ENCODE measurements at places on chromosomes 7 and 10.

DNA sequence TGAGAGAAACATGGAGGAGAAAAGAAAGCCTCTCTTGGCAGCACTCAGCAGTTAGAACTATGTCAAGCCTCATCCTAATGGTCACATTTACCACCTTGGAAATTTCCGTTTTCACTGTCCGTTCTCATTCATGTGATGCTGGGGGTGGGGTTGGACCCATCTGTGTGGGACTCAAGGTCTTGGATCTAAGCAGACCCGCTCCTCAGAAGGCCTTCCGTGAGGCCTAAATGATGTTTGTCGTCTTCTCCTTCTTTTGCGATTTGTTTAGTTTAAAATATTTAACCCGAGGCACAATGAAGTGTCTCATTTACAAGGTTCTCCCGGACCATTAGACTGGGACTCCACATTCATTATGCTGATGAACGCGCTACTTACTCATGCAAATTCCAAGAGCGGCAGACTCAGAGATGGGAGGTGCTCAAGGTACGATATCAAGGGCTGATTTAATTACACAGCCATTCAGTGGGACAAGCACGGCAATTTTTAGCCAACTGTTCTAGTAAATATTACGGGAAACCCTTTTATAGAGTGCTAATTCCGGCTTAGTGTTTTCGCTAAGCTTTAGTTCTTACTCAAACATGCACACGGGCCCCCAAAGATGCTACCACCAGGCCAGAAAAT, 109.1 kb upstream of the EFCAB10 start:
- DNase-seq = no peak

- no peak for DNase-seq
These were observed 221.9 kb downstream of the EBF3 start for GRCh38 chr10:129741978-129742741.

- DNase-seq = no peak
These were observed 101.3 kb downstream of the MDFIC start for GRCh38 chr7:115023219-115023618.

DNA sequence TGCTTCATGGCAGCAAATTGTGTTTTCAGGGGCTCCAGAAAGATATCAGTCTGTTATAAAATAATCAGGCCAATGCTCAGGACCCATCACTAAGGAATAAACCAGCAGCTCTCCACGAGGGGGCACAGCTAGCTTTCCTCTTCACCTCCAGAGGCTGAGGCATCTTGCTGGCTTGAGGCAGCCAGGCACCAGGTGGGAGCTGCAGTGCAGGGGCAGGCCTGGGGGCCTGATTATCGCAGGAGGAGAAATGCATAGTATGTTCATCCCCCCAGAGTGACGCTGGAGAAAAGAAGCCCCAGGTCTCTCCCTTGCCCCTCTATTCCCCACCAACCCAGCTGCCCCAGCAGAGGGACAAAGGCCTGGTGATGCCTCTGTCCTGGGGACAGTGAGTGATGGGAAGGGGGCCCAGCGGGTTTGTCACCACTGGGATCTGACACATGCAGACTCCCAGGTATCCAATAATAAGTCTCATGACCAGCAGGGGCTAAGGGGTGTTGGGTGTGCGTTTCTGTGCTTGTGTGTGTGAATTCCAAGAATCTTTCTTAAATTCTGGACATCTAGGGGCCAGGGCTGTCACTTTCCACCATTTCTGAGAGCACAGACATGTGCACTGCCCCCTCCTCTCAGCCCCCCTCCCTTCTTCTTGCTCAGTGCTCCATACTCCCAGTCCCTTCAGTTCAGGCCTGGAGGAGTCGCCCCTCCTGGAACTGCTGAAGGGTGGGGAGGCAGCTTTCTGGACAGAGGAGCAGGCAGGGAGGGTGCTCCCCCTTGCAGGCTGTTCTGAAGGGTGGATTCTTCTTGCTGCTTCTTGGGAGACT, 128.1 kb upstream of the FAM20C start:
- no peak for DNase-seq

DNA sequence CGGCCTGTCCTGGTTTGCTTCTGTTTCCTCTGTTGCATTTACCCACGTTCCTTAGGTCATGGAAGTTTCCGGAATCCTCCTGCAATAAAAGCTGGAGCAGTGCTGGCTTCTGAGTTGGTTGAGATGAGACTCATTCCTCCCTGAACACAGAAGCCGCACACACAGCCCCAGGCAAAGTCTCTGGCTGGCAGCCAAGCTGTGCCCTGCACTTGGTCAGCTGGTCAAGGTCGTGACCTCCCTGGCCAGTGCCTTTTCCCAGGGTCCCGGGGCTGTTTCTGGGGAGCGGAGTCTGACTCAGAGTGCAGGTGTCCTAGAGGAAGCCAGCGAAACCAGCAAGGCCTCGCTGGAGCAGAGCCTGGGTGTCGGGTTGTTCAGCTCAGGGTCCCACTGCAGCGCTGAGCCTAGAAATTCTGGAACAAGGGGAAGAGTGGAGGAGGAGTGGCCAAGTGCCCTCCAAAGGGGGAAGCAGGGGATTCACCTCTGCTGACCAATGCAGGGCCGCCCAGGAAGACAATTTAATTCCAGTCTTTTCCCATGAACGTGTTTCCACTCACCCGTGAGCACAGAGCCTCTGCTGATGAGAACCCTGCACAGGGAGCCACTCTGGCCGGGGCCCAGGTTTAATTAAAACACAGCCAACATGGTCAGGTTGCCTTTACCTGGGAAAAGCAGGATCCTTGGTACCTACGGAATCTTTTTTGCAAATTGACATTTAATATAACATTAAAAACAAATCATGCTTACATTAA, 245.5 kb upstream of the PPP2R2D start:
- no peak for DNase-seq

DNA sequence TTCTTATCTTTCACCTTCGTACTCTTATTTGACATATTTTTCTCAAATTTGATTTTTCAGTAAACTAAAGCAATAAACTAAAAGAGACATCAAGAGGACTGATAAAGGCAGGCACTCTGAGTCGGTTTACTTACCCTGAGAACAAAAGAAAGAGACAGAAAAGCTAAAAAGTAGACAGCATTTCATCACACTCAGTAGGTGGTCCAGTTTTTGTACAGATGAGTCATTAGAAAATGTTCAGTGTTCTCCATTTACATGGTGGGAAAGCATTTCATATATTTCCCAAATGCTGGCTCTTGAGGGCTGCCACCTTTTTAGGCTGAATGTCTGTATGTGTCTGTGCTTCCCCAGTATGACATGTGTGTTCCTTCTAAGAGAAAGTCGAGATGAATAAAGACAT, 52.7 kb downstream of the NHLRC2 start:
- DNase-seq = no peak

DNA sequence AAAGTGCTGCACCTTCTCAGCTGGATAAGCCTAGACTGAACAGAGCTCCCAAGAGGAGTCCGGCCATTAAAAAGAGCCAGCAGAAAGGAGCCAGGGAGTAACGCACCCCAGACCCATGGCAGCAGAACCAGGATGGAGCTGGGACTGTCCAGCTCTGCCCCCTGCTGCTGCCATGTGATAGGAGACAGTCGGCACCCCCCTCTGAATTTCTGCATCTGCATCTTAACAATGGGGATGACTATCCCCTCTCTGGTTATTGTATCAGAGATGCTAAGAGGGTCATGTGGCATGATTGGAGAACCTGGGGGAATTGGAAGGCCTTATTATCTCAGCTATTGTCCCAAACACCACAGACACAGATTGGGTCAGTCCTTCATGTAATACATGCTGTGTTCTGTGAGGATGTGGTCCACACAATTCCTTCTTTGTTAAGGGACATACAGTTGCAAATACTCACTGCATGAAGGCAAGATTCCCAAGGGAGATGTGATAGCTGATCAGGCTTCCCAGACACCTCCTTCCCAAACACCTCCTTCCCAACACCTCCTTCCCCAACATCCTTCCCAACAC, 29.3 kb downstream of the PLEKHS1 start:
- DNase-seq = no peak

- DNase-seq = no peak
These were observed 76.8 kb downstream of the CTBP2 start for GRCh38 chr10:125083576-125083920.

All from CD4-positive, alpha-beta T cell (primary cell).